Tibial nerve (tissue), 4 donors: ENCODE measurements at places on chromosomes 1 and 21. TPM values are rescaled to one million over a fixed set of nuclear protein-coding genes. Genes with fewer than 3 reads are reported as not detected.
A peak's percentile ranks its signal among the peaks of the same experiment; 100 is the strongest.

DNA sequence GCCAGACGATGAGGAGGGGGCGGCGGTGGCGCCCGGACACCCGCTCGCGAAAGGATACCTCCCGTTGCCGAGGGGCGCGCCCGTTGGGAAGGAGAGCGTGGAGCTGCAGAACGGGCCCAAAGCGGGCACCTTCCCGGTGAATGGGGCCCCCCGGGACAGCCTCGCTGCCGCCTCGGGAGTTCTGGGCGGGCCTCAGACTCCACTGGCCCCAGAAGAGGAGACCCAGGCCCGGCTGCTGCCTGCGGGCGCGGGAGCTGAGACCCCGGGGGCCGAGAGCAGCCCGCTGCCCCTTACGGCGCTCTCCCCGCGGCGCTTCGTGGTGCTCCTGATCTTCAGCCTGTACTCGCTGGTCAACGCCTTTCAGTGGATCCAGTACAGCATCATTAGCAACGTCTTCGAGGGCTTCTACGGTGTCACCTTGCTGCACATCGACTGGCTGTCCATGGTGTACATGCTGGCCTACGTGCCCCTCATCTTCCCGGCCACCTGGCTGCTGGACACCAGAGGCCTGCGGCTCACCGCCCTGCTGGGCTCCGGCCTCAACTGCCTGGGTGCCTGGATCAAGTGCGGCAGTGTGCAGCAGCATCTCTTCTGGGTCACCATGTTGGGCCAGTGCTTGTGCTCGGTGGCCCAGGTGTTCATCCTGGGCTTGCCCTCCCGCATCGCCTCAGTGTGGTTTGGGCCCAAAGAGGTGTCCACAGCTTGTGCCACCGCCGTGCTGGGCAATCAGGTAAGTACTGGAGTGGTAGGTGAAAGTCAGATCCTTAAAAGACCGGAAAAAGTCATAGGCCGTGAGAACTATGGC lies 588 bp downstream of the FLVCR1 start:
- no peak for DNase-seq

GRCh38 chr1:185608177-185608576 lies 126.0 kb upstream of the HMCN1 start:
- no peak for DNase-seq

DNA sequence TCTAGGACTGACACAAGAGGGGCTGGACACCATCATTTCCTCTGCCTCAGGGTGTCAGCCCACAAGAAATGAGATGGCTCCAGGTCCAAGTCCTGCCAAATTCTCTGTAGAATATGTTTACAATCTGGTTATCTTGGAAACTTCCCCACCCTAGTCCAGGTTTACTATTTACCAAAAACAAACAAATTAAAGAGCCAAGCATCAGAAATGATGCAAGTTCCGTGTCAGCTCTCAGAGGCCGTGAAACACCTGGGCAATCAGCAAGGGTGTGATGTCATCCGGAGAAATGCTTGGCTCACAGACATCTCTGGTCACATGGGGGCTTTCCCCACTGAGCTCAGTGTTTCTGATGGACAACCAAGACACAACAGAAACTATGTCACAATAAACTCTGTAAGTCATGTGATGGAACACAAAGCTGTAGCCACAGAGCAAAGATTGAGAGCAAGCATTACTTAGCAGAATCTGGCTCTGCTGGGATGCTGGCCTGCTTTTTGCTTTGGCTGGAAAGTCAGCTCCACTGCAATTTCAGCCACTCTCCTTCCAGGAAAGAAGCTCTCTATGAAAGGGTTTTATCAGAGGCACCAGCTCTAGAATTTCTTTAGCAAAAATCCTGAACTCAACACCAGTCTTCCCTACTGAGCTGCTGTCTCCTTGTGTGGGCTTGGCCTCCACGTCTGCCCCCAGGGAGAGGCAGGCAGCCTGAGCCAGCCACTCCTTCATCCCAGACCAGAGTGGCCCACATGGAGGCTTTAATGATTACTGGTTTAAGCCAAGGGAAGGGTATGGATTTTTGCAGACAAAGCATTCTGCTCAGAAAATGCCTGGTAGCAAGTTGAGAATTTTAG lies 55.9 kb downstream of the NENF start:
- peak; percentile 57 for DNase-seq

DNA sequence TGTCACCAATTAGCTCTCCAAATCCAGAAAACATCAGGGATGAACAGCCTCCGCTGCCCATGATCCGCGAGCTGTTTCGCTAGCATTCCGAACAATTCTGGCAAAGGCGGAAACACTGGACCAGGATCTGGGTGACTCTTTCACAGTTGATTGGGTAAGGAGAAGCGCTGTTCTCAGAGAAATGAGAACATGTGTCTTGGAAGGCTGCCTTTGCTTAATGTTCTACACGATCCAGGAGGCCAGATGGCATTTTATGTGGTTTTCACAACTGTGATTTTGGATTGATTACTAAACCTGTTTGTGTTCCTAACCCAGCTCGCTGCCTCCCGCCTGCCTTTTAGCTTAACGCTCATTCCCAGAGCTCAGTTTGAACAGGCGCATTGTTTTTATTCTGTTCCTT lies 144.0 kb downstream of the KIF26B start:
- DNase-seq = peak; percentile 10

DNA sequence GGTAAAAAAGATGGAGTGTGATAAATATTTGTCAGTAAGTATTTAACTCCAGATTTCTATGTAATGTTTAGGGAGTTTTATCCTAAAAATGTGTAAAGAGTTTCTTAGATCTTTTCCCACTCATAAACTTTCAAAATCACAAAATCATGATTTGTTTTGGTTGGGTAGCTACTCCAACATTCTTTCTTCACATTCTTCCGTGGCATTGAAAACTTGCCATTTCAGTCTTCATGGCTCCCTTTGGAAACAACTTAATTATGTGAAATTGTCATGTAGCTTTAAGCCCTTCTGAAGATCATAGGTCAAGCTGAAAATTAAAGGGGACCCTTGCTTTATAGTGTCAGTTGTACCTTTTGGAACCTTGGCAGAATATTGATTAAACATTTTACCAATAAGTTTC lies 73.2 kb downstream of the ADGRL2 start:
- DNase-seq = no peak

DNA sequence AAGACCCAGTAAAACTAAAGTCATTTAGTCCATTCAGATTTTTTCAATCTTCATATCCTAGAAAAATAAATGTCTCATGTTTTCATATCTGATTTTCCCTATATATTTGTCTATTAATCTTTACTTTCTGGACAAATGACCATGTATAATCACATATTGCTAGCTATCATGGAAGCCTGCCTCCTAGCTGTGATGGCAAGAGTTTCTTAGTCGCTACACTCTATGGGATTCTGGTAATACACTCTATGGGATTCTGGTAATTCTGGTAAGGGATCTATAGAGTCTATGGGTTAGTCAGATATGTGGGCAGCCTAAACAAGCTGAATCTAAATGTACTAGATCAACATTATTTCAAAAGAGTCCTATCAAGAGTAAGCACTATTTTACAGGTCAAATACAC lies 198.7 kb upstream of the LHX8 start:
- no peak for DNase-seq

DNA sequence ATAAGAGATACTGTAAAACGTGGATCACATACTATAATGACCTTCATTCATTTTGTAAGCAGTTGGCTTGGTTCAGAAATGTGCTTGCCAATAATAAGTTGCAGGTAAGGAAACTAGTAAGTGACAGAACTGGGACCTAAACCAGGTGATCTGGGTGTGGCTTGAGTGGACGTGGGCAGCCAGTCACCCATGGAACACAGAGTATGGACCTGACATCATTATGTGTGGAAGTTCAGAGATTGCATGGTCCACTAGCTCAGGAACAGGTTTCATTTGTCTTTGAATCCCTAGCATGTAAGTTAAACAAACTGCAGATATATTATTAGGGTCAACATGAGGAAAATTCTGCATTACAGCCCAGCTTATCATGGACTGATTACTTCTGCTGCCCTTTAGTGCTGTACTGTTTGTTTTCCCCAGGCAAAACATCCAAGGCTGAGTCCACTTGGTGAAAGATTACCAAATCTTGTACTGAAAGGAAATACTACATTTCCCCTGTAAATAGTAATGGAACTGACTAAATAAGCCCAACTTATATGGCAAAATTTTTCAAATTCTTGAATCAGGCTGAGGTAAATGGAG lies 327.3 kb upstream of the SGIP1 start:
- no peak for DNase-seq

DNA sequence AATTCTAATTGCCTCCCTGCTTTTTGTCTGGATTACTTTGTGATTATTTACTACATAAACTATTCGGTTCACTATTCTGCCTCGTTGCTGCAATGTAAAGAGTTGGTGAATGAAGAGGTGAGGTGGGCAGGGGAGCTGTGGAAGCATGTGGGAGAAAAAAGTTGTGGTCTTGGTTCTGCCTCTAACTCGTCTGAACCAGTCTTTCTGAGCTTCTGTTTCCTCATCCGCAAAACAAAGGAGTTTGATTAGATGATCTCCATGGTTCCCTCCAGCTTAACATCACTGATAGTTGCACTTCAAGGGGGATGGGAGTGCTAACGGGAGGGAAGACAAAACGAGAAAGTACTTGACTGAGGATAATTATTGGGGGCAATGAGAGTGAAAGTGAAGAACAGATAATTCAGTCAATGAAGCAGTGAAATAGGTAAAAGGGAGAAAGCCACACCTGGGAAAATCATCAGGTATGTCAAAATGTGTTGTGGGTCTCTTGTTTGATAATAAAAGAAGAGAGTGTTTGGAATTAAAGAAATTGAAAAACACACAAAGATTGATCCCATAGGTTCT lies 26.2 kb upstream of the UHMK1 start:
- DNase-seq = no peak

DNA sequence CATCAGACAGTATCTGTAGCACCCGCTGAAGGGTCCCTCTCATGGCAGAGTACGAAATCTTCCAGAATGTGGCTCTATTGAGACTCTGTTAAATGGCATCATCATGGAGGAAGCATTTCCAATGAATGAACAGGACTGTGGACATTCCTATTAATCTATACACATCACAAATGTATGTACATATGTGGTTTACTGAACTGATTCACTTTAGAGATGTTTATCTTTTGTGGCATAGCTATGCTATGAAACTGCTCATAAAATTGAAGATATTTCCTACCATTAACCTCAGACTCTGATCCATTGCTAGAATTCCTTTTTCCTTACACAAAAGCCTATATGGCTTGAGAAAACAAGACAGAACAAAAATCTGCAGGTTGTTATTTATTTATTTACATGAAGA lies 259.6 kb upstream of the RRP15 start:
- no peak for DNase-seq

DNA sequence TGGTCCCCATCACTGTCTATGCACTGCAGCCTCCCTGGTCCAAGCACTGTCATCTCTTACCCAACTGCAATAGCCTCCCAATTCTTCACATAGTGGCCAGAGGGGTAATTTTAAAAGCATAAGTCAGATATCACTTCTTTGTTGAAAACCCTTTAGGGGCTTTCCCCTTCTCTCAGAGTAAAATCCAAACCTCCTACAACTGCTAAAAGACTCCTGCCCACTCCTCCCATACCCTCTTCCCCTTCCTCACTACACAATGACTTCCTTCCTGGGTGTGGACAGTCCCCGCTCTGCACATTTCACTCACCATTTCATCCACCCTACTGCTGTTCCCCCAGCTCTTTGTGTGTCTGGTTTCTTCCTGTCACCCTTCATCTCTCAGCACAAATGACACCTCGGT lies 8.3 kb downstream of the MCOLN2 start:
- DNase-seq = no peak

- no peak for DNase-seq
Observed at GRCh38 chr21:40345711-40346321, 478.6 kb downstream of the PCP4 start.

DNA sequence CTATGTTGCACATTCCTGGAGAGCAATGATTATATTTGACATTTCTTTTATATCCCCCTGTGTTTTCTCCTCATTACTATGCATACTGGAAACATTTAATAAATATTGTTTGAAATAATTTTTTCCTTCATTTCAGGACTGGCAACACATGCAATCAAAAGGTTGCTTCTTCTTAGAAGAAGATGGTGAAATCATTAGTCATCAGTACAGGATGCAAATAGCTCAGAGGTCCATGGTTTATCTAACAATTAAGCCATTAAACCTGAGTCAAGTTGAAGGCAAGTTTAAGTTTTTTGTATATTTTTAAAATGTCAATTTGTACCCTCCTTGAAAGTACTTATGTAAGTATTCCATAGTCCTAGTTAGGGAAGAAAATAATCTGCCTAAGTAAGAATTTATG lies 22.5 kb downstream of the EFCAB7 start:
- DNase-seq = no peak

GRCh38 chr1:24369199-24369598 lies 44.4 kb downstream of the STPG1 start:
- peak; percentile 58 for DNase-seq

- no peak for DNase-seq
Observed at GRCh38 chr1:54934869-54935268, 45.6 kb upstream of the TMEM61 start.

DNA sequence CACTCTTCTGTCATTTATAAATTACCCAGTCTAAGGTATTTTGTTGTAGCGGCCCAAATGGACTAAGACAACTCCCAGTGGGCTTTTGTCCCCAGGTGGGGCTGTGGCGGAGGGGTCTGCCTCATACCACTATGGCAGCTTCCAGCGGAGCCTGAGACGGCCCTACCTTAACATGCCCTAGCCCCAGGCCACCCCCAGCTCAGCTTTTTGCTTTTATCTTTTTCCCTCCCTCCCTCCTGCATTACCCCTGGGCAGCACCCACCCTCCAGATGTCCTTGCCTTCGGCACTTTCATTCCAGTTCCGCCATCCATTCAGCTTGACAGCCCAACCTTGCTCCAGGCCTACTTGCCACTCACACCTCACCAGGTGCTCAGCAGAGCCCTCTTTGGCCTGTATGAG lies 307.3 kb downstream of the PTPRU start:
- no peak for DNase-seq

DNA sequence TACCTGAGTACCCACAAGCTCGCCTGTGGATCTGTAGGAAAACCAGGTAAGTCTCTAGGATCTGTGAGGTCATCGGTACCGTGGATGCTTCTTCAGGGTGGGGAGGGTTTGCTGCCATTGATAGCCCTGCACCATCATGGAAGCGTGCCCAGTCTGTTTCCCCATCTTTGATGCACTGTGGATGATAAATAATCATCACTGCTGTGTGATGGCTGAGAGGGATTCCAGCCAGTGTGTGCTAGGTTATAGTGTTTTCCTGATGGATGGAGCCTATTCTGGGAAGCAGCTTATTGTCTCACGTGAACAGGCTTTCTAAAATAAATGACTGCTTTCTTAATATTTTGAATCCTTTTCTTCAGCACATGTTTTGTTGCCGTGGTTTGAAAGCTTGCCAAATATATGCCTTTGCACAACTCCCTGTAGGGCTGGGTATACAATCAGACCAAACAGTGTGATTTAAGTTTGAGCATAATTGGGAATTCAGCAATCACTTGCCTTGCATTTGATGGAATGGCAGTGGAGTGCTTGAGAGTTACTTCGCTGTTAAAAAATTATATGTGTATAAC lies 113.8 kb downstream of the CAMTA1 start:
- no peak for DNase-seq

The AMY1B gene
- not detected for total RNA-seq

The PRKAA2 gene
- total RNA-seq = 11.5 TPM

The VWA1 gene
- 146 TPM for total RNA-seq

The FASLG gene
- total RNA-seq = not detected

The TRNP1 gene
- total RNA-seq = 15.0 TPM

The BATF3 gene
- total RNA-seq = 3.3 TPM

The LCE1A gene
- total RNA-seq = not detected

The S100A2 gene
- total RNA-seq = 2.3 TPM

The SYDE2 gene
- total RNA-seq = 10.5 TPM

The ZNF670 gene
- total RNA-seq = 2.3 TPM

The PLPPR4 gene
- total RNA-seq = 3.1 TPM
